ENCODE measurements at places on chromosomes 5 and 9.

GRCh38 chr9:95497772-95498171, 19.0 kb downstream of the PTCH1 start:
- no peak for DNase-seq

DNA sequence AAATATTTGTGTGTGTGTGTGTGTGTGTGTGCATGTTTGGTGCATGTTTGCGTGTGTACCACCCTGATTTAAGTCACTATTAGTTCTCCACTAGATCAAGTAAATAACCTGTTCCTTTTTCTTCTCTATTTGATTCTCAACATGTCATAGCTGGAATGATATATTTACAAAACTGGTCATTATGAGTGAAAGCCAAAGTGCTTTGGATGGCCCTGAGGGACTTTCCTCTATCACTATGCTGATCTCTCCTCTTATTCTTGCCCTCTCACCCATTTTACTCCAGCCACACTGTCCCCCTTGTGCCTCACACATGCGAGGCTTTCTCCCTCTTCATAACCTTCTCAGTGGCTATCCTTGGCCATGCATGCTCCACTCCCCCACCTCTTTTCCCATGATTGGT, 144.6 kb upstream of the NMUR2 start:
- DNase-seq = no peak

GRCh38 chr9:13459071-13459470, 179.6 kb upstream of the MPDZ start:
- DNase-seq = no peak

GRCh38 chr5:36575361-36575781, 31.0 kb upstream of the SLC1A3 start:
- no peak for DNase-seq

DNA sequence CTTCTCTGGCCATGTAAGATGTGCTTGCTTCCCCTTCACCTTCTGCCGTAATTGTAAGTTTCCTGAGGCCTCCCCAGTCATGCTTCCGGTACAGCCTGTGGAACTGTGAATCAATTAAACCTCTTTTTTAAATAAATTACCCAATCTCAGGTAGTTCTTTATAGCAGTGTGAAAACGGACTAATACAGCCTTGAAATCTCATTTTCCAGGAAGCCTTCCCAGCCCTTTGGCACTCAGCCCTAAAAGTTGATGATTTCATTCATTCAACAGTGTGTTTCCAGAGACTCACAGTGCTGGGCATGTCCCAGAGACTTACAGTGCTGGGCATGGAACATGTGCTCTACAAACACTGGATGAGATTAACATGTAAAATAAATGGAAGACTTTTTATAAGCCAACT, 135.8 kb downstream of the DCP2 start:
- no peak for DNase-seq

DNA sequence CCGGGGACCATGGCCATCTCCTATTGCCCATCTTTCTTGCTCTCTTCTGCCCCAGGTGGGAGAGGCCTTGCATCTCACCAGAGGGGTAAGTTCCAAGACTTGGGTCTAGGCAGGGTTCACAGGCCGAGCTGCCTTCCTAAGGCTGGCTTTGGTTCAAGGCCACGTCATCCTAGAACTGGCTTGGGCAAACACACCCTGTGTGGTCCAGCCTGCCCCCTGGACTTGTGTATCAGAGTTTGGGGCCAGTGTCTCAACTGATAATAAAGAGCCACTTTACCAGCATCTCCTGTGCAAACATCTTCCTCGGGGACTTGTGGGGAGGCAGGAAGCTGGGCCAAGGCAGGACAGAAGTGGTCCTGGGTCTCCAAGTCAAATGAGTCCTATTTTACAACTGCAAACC, 17.8 kb downstream of the BOD1 start:
- DNase-seq = no peak

Data from GOT3 (cell line).